GOT3 (cell line): ENCODE measurements at places on chromosomes 7 and 10.

GRCh38 chr7:90660100-90660499 is 64.0 kb downstream of the CDK14 start:
- DNase-seq = no peak

DNA sequence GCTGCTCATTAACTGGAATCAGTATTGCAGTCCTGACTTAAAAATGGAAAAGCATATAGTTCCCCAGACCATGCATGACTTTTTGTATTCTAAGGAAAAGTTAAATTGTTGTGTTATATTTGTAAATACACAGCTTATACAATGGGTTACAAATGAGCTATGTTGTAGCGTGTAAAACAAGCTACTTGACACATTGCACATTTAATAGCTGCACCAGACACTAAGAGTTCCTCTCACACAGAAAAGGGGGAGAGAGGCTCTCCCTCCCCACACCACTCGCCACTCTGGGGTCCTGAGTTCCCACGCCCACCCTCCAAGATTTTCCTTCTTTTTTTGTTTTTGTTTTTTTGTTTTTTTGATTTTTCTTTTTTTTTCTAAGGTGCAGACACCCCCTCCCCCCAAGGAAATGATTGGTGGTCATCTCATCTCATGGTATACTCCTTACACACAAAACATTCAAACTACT is 6.3 kb downstream of the KLF6 start:
- no peak for DNase-seq

GRCh38 chr7:28459306-28459705 is 47.0 kb downstream of the CREB5 start:
- no peak for DNase-seq

GRCh38 chr10:116787053-116787659 is 44.8 kb upstream of the HSPA12A start:
- DNase-seq = no peak

- DNase-seq = no peak
Measured at GRCh38 chr10:124086097-124086710, 7.2 kb downstream of the CHST15 start.

DNA sequence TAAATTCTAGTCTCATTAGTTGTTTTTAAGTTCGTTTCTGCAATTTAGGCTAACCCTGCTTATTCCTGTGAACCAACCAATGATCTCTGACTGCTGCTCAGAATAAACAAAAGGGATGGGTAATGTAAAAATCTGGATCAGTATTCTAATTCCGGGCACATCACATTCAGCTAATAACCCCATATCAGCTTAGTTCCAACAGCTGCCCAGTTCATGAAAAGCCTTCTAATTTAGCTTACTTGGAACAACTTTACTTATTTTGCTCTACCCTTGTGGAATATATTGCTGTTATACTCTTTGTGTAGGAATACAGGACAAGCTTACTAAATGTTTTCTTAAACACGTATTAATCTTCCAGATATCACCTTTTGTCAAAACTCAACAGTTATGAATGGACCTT is 3.6 kb upstream of the CFAP43 start:
- DNase-seq = no peak

DNA sequence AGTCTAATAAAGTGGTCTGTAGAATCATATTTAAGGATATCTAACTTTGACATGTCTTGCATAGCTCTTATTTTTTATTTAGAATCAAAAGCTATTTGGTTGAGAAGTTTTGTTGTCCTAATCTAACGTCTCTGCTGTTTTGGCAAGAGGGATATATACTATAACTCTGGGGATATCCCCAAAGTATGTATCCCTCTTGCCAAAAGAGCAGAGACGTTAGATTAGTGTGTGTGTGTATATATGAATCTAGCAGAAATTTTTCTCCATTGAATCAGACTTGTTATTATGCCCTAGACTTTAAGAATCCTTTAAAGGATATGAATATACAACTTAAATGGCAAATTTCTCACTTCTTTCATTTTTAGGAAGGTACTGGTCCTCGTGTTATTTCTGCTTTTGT is 9.6 kb downstream of the SMC3 start:
- no peak for DNase-seq
